MCF 10A (cell line): ENCODE measurements at places on chromosomes 13 and 19. TPM values are rescaled to one million over a fixed set of nuclear protein-coding genes. Genes with fewer than 3 reads are reported as not detected.

GRCh38 chr13:66343224-66343828 is 886.8 kb downstream of the PCDH9 start:
- H3K36me3 ChIP-seq, result peaks cover 5% of the 10 kb centered on the region
- no peaks in the 10 kb centered on the region for H3K27me3 ChIP-seq
- H3K4me3 ChIP-seq, result no peak overlapping the region

GRCh38 chr19:1252821-1253513 is 4.6 kb downstream of the MIDN start:
- peaks cover 14% of the 10 kb centered on the region for H3K4me1 ChIP-seq
- H3K27ac ChIP-seq, result peak overlapping the region; percentile 86
- no peaks in the 10 kb centered on the region for H3K27me3 ChIP-seq
- H3K36me3 ChIP-seq, result peaks cover 76% of the 10 kb centered on the region

The BSPH1 gene
- not detected in 2 replicates for total RNA-seq

DNA sequence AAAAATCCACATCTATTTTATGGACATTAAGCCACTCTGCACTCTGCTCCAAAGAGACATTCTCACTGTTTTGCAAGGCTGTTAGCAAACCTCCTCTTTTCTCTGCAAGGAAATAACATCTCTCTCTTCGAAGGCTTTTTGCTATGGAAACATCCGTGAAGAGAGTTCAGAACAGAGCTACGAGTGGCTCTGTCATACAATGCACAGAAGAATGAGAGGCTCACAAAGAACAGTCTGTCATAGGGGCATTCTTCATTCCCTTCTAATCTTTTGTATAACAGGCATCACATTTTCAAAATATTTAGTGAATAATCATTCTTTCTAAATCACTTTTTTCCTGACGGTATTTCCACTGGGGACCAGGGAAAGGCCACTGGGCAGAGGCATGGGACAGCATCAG is 346.1 kb downstream of the IRS2 start:
- no peak overlapping the region for H3K4me3 ChIP-seq
- no peak overlapping the region for H3K27ac ChIP-seq
- DNase-seq, result no peak
- no peaks in the 10 kb centered on the region for H3K27me3 ChIP-seq
- H3K36me3 ChIP-seq, result no peaks in the 10 kb centered on the region

The CEACAM16 gene
- not detected in 2 replicates for total RNA-seq

The FCGBP gene
- total RNA-seq, result 0.37 and 0.96 TPM in 2 replicates

The CYP4F2 gene
- 0.14 and 0.59 TPM in 2 replicates for total RNA-seq

The EXOC3L2 gene
- not detected in 2 replicates for total RNA-seq
